Substantia nigra (tissue), 51 donors: ENCODE measurements at places on chromosomes 3 and 15.
A peak's percentile ranks its signal among the peaks of the same experiment; 100 is the strongest.

- DNase-seq = no peak
These were observed 625 bp downstream of the LRRC15 start for GRCh38 chr3:194368918-194369317.

DNA sequence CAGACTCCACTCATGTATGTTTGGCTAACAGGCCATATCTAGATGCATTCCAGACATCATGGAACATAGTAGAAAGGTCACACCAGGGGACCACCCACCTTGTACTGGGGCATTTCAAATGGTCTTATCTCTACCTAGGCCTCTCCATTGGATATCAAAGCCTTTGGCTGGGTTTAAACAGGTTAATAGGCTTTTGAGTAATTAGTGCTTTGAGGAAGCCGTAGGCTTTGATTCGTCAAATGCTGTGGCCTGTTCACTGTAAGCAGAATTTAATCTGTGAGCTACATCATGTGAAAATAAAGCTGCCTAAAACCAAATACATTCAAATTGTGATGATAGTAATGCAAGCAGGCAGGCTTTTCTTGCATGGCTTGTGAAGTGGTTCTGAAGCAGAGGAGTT lies 129.5 kb downstream of the ST8SIA2 start:
- no peak for DNase-seq

- DNase-seq = no peak
These were observed 556 bp downstream of the CHP1 start for GRCh38 chr15:41231422-41232226.

DNA sequence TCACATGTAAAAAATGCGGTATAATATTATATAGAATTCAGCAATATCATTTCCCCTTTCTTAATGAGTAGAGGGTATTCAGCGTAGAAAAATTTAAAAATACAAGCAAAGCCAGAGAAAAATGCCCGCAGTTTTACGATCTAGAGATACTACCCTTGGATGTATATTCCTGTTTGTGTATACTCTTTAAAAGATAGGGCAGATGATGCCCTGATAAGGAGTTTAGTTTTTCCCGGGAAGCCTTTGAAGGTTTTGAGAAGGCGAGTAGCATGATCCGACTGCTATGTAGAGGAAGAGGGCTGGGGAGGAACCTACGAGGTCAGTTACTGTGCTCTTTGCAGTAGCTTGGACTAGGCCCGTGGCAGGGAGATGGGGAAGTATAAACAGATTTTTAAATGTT lies 1.2 kb downstream of the YEATS2 start:
- peak; percentile 10 for DNase-seq

- no peak for DNase-seq
These were observed 22.4 kb downstream of the MAP6D1 start for GRCh38 chr3:183802989-183803388.

DNA sequence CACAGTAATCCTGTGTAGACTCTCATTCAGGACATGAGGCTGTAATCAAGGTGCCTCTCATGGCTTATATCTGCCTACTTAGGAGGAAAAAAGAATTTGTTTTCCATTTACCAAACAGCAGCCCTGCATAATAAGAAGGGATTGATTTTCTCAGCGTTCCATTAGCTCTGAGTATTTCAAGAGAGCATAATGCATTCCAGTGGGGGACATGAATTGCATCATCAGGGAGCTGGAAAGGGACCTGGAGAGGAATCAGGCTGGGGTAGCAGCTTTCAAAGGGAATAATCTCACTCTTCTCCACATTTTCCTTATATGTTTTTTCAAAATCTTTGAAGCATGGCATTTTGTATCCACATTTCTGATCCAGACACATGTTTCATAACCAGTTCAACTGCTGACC lies 150.6 kb upstream of the ANKRD28 start:
- no peak for DNase-seq

- no peak for DNase-seq
These were observed 130.6 kb downstream of the FAM174B start for GRCh38 chr15:92524874-92525565.

DNA sequence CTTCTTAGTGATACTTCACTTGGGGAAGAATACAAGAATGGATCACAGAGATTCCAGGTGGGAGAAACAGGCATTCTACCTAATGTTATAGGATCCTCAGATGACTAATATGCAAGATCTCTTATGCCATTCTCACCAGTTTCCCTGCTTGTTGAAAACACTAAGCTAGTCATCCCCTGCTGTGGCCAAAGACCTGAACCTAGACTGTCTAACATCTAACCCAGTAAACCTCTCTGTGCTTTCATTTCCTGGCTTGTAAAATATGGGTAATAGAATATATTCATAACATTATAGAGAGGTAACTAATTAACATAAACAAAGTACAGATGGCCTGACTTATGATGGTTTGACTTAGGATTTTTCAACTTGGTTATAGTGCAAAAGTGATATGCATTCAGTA lies 776.3 kb downstream of the TUSC7 start:
- no peak for DNase-seq

GRCh38 chr15:66498501-66499386 lies 1.2 kb upstream of the SNAPC5 start:
- DNase-seq = no peak

GRCh38 chr15:35674873-35675781 lies 129.2 kb upstream of the DPH6 start:
- DNase-seq = no peak

- DNase-seq = no peak
These were observed 56.5 kb upstream of the FNDC3B start for GRCh38 chr3:171982828-171983227.

GRCh38 chr15:89112341-89112971 lies 24.2 kb downstream of the ABHD2 start:
- DNase-seq = no peak

- no peak for DNase-seq
These were observed 74.3 kb upstream of the VGLL4 start for GRCh38 chr3:11717768-11718636.

GRCh38 chr3:128399221-128399915 lies 67.3 kb downstream of the DNAJB8 start:
- no peak for DNase-seq

GRCh38 chr15:89002281-89002761 lies 85.9 kb upstream of the ABHD2 start:
- no peak for DNase-seq

- no peak for DNase-seq
These were observed 4.2 kb downstream of the RAP2B start for GRCh38 chr3:153166206-153166605.

DNA sequence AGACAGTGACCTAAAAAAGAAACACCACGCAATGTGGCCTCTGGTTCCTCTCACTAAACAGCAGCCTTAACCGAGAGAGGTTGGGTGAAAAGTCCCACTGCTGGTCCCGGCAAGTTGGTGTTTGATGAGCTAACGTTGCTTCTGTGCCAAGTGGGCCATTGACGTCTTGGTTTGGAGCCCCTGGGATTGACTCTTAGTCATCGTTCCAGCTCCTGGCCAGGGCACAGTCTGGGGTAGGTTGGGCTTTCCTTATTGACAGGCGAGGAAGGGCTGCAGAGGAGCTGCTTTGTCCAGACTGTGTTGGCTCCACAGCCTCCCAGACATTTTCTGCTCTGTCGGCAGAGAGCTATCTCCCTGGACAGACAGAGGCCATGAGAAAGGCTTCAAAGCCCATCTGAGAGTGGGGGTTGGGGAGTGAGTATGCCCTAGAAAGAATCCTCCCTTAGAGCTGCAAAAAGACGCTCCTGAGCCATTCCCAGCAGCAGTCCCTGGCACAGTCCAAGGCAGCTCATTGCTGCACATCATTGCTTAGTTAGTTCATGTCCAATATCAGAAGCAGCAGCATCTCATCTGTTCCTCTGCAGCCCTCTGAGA lies 28.6 kb upstream of the C3orf80 start:
- DNase-seq = no peak

GRCh38 chr15:91522605-91523332 lies 330.7 kb upstream of the SLCO3A1 start:
- no peak for DNase-seq

GRCh38 chr3:192259661-192260060 lies 467.7 kb downstream of the FGF12 start:
- no peak for DNase-seq

DNA sequence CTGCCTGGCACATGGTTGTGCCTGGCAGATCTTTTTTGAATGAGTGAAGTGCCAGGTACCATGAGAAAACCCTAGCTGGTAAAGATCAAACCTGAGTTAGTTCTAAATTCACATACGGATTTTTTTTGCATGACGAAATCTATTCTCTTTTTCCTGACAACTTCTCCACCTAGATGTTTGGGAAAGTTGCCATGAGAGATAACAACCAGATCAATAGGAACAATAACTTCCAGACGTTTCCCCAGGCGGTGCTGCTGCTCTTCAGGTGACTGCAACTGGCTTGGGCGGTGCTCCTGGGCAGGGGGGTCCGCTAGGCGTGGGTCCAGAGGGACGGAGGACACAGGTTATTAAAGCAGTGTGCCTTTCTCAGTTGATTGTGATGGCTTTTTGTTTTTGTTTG lies 71.8 kb downstream of the CHDH start:
- DNase-seq = no peak

- DNase-seq = peak; percentile 4
These were observed 120.9 kb downstream of the SAMMSON start for GRCh38 chr3:70120357-70120966.

DNA sequence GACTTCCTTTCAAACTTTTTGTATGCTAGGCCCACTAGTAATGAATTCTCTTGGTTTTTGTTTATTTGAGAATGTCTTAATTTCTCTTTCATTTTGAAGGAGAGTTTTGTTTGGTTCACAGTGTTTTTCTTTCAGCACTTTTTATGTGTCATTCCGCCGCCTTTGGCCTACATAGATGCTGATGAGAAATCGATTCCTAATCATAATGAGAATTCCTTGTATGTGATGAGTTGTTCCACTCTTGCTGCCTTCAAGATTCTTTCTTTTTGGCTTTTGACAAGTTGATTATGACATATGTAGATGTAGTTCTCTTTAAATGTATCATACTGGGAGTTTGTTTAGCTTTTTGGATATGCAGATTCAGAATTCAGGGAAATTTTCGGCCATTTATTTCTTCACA lies 35.5 kb downstream of the CERS3 start:
- no peak for DNase-seq

DNA sequence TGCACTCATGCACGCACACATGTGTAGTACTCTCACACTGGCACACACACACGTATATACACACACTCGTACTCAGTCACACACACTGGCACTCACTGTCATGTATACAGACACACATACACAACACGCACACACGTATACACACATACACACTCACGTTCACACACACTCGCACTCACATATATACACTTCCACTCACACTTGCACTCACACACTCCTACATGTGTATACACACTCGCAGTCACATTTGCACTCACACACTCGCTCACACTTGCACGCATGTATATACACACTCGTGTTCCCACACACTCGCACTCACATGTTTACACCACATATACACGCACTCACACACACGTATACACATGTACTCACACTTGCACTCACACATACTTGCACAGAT lies 1.5 kb downstream of the PLA2G4F start:
- no peak for DNase-seq

GRCh38 chr3:61853912-61854311 lies 292.5 kb downstream of the PTPRG start:
- no peak for DNase-seq

DNA sequence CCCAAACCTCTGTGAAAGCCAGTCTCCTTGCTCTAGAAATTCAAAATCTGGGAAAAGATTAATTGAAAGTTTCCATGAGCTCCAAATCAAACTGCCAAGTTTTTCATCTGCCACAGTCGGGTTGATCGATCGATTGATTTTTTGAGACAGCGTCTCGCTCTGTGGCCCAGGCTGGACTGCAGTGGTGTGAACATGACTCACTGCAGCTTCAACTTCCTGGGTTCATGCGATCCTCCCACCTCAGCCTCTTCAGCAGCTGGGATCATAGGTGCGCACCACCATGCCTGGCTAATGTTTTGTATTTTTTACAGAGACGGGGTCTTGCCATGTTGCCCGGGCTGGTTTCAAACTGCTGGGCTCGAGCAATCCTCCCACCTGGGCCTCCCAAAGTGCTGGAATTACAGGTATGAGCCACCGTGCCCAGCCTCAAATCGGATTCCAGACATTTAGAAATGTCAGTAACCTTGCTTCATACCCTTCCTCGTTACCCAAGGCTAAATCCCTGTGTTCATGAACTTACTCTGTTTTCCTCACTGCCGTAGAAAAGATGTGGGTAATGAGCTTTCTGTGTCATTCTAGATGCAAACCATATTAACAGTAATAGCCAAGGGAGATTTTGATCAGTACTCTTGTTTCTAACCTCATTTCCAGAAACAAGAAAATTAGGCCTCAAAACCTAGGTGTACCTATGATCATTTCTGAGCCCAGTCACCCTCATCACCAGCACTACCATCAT lies 105.9 kb upstream of the AKAP13 start:
- no peak for DNase-seq

DNA sequence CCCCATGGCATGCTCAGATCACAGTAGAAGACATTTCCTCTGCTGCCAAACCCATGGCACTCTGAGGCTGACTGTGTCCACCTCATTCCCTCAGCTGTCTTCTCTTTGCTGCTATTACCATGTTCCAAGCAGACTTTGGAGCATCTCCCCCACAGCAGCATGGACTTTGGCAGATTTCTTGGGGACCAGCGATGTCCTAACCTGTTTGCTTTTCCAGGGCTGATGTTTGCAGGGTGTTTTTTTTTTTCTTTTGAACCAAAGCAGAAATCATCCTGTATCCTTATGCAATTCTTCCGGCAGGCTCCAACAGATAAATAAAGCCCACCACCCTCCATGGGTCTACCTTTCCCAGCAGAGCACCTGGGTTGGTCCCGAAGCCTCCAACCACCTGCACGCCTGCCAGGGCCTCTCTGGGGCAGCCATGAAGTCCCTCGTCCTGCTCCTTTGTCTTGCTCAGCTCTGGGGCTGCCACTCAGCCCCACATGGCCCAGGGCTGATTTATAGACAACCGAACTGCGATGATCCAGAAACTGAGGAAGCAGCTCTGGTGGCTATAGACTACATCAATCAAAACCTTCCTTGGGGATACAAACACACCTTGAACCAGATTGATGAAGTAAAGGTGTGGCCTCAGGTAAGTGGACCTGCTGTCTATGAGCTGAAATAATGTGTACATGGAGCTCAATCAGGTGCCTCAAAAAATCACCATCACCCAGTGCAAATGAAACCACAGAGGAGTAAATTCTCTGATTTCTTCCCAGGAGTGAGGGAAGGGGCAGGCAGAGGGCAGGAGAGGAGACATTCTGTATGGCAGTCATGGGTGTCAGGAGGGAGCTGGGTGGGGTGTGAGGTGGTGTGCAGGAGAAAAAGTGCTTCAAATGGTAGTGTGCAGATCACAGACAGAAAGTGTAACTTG lies at the start of gene AHSG:
Gene AHSG (plus strand): TSS at position 340 of the 916 bp plus-strand sequence. CDS start 82 bp downstream, at position 422.
- DNase-seq = no peak

DNA sequence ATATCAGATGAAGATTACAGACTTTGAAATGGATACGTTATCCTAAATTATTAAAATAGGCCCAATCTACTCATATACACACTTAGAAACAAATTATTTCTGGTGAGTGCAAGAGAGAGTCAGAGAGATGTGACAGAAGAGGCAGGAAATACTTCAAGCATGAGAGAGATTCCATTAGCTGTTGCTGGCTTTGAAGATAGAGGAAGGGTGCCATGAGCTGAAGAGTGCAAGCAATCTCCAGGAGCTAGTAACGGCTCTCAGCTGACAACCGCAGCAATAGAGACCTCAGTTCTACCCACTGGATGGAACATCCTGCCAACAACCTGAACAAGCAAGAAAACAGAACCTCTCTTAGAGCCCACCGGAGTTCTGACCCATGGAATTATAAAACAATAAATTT lies 270.7 kb upstream of the SLITRK3 start:
- no peak for DNase-seq
